ENCODE measurements at places on chromosomes 2 and 18. TPM values are rescaled to one million over a fixed set of nuclear protein-coding genes. Genes with fewer than 3 reads are reported as not detected.

SMARCAL1 gene
- 15.6 TPM for total RNA-seq

IL36G gene
- total RNA-seq, result not detected

ROCK2 gene
- 39.0 TPM for total RNA-seq

SULT1C4 gene
- total RNA-seq, result 114 TPM

NTSR2 gene
- total RNA-seq, result not detected

LYPD1 gene
- total RNA-seq, result 0.13 TPM

TEX44 gene
- not detected for total RNA-seq

SIX3 gene
- not detected for total RNA-seq

CTLA4 gene
- total RNA-seq, result 1.3 TPM

IL1RN gene
- total RNA-seq, result not detected

RBM44 gene
- total RNA-seq, result 0.38 TPM

SLC35F6 gene
- total RNA-seq, result 57.0 TPM

SNED1 gene
- total RNA-seq, result 8.6 TPM

CD8A gene
- under 0.01 TPM for total RNA-seq

NXPH2 gene
- total RNA-seq, result not detected

TXNDC2 gene
- total RNA-seq, result not detected

CIDEA gene
- not detected for total RNA-seq

MALT1 gene
- total RNA-seq, result 21.2 TPM

IL1R2 gene
- total RNA-seq, result 0.76 TPM

TRIM43 gene
- not detected for total RNA-seq

GPC1 gene
- total RNA-seq, result 12.5 TPM

MATN3 gene
- total RNA-seq, result 1.0 TPM

VWA3B gene
- 0.13 TPM for total RNA-seq

GDF7 gene
- 17.2 TPM for total RNA-seq

AKAIN1 gene
- not detected for total RNA-seq

ATOH8 gene
- 21.5 TPM for total RNA-seq

BOLL gene
- total RNA-seq, result not detected

GKN1 gene
- total RNA-seq, result not detected

VIT gene
- total RNA-seq, result 0.26 TPM

LTBP1 gene
- 22.1 TPM for total RNA-seq

MLPH gene
- not detected for total RNA-seq

GALNT3 gene
- total RNA-seq, result under 0.01 TPM

ALPP gene
- not detected for total RNA-seq

SFXN5 gene
- 10.1 TPM for total RNA-seq

MTX2 gene
- total RNA-seq, result 23.2 TPM

TUBA3E gene
- total RNA-seq, result not detected

WIPF1 gene
- total RNA-seq, result 13.9 TPM

CHRNG gene
- not detected for total RNA-seq

NPHP1 gene
- 1.5 TPM for total RNA-seq

RBM45 gene
- 17.8 TPM for total RNA-seq

SPATA3 gene
- total RNA-seq, result not detected

AGXT gene
- total RNA-seq, result not detected

ACMSD gene
- total RNA-seq, result not detected

RTP5 gene
- not detected for total RNA-seq

LOXHD1 gene
- total RNA-seq, result under 0.01 TPM

GPR39 gene
- not detected for total RNA-seq

RAD51AP2 gene
- not detected for total RNA-seq

CNDP1 gene
- not detected for total RNA-seq

RAB27B gene
- total RNA-seq, result not detected

B3GNT7 gene
- total RNA-seq, result 7.2 TPM

CCDC68 gene
- 0.26 TPM for total RNA-seq

GPR35 gene
- 0.13 TPM for total RNA-seq

XRCC5 gene
- 213 TPM for total RNA-seq

Measured in dermis microvascular lymphatic vessel endothelial cell (primary cell).